ENCODE measurements at places on chromosomes 1 and 21.
A peak's percentile ranks its signal among the peaks of the same experiment; 100 is the strongest.

- DNase-seq: no peak
Measured at GRCh38 chr21:41813226-41813625, 46.4 kb upstream of the RIPK4 start.

DNA sequence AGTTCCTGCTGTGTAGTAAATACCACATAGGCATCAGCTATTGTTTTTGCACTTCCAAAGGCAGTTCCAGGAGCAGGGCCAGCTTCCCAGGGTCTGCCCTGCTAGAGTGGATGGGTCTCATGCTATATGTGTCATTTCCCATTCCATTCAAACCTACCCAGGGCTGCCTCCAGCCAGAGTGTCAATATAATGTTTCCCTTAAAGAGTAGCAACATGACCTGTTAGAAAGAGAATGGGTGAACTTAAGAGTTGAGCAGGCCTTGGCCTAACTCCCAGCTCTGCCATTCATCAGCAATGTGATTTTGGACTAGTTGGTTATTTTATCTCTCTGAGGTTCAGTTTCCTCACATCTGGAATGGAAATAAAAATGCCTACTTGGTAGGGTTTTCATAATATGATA, 44.9 kb downstream of the RAB3B start:
- DNase-seq: no peak

DNA sequence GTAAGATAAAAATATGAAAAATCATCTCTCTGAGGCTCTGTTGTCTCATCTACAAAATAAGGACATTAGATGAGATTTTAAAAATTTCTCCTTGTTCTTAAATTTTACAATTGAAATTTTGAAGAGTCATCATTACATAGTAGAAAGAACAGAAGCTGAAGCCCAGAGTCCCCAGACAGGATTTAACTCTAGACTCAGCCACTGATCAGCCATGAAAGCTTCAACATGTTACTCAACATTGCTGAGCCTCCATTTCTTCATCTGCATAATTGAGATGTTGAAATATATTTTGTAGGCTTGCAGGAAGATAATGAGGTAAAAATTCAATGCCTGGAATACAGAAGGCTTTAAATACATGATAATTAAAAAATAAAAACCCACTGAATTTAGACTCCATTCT, 633.3 kb downstream of the LMO4 start:
- DNase-seq: no peak

DNA sequence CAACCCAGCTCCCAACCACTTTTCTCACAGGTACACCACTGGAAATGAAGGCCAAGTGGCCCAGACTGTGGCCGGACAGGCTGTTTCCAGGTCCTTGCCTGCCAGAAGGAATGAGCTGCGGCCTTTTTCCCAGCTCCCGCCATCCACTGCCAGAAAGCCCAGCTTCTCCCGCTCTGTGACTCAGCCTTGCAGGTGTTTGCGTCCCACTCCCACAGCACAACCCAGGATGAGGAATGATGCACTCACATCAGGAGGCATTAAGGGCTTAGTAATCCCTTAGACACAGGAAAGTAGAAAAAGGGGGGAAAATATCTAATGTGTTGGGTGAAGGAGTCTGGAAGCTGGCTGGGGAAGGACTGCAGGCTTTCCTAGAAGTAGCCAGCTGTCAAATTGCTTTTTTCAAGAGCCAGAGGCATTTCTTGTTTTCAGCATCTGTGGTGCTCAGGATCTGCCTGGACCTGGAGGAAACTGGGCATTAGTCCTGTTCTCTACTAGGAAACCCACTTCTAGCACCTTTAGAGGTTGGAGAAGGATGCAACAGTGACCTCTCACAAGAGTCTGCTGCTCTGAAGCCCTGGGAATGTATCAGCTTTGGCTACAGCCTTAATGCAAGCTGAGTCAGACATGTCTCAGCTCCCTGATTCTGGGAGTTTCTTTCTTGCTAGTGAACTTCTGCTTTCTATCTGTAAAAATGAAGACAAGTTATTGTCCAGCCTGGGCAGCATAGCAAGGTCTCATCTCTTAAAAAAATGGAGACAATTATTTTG, 13.2 kb upstream of the MAP1LC3C start:
- DNase-seq: no peak

DNA sequence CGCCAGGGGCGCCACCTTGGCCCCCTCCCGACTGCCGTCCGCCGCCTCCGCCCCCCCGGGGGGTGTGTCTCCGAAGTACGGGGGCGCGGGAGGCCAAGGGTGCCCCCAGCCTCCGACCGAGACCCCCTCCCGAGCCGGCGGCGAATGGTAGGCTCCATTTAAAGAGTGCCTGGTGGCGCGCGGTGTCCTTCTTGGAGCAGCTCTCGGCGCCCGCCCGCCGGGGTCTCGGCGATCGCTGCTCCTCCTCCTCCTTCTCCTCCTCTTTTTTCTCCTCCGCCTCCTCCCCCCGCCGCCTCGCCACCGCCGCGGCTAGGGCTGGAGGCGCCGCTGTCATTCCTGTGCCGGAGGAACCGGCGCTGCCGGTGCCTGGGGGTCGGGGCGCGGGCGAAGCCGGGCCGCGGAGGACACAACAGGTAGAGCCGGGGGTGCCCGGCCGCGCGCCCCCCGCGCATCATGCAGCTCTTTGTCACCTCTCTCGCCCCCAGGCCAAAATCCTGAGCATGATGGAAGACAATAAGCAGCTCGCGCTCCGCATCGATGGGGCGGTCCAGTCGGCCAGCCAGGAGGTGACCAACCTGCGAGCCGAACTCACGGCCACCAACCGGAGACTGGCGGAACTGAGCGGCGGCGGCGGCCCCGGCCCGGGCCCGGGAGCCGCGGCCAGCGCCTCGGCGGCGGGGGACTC, at the start of gene KAZN:
Gene KAZN, plus strand, starts transcription at position 188 of the 685 bp plus-strand sequence.
- DNase-seq: no peak

GRCh38 chr1:84940481-84940880, 47.5 kb upstream of the LPAR3 start:
- DNase-seq: no peak

GRCh38 chr1:204172404-204173029, 6.4 kb upstream of the REN start:
- no peak for DNase-seq

DNA sequence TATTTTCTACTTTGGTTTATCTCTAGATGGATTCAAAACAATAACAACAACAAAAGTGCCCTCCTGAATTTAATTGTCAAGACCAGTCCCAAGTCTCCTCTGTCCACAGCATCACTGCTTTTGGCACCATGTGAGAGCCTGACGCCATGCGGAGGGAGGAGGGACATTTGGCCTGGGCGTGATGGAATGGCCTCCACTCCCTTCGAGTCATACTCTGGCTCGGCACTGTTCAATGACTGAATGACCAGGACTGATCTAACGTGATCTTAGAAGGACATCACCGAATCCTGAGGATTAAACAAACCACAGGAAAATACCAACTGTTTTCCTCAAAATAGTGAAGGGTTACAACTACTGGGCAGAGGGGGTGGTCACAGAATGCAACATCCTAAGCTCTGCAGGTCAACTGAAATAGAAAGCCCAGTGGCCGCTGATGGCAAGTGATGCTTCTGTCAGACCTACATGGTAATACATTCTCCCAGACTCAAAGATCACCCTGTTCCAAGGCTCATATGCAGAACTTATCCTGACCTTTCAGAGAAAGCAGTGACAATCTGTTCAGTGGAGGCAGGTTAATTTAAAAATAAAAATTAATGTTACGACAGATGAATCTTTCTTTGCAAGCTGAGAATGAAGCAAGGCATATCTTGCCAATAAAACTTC, 19.1 kb downstream of the SRSF4 start:
- no peak for DNase-seq

GRCh38 chr21:36602735-36603134, 96.2 kb upstream of the SIM2 start:
- no peak for DNase-seq

- no peak for DNase-seq
Measured at GRCh38 chr1:29180497-29181412, 945 bp downstream of the SRSF4 start.

- DNase-seq: no peak
Measured at GRCh38 chr1:2215329-2215728, 12.8 kb upstream of the SKI start.

DNA sequence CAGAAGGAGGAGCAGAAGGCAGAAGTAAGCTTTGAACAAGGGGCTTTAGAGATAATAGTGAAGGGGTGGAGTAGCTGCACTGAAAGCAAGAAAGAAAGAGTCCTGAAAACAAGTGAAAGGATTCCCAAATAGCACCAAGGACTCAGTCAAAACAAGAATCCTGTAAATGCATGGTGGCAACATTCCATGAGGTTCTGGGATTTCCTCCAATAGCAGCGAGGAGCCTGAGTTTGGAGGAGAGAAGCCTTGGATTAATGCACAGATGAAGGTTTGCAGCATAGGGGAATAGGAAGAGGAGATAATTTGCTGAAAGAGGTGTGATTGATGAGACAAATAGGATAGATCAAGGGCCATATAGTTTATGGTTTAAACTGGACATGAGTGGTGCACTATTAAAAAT, 10.9 kb downstream of the KRTAP22-2 start:
- DNase-seq: no peak

DNA sequence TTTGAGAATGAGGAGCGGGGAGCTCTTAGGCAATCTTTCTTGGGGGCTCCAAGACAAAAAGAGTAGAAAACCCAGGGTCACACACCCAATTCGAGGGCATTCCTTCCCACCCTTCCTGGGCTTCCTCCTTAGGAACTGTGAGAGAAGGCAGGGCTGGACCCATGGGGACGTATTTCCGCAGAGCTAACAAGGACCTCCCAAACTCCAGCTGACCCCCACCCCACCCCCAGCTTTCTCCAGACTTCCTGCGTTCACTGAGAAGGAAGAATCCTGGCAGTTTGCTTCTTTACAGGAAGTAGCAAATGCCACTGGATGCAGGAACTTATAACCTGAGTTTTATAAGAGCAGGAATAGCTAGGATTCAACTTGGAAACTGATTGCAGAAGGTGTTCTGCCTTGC, 2.7 kb upstream of the LHX9 start:
- DNase-seq: no peak

DNA sequence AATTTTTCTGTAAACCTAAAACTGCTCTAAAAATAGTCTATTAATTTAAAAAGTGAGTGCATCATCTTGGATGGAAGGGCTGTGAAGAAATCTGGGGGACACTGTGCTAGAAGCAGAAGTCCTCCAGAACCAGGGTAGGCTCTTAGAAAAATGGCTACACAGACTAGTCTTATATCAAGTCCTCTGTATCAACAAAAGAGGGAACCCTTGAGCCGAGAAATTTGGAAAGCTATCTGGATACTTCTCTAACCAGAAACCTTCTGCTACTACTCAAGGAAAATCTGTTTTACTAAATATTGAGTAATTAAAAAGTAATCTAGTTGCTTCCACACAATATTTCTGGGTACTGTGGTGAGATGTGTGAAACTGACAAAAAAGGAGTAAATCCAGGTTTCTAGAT, 92.1 kb downstream of the WDR3 start:
- DNase-seq: no peak

DNA sequence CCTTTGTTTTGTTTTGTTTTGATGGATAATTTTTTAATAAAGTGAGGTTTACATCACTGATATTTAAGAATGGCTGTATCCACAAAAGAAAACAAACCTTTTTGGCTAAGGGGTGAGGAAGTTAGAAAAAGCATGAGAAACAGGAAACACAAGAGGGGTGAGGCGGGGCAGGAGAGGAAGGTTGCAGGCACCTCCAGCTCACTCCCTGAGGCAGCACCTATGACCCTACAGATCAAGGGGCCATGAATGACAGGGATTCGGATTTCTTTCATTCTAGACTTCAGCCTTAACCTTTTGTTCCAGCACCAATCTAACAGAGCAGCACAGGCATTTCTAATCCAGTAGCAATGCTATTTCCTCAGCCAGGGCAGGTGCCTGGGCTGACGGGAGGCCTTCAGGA, 4.4 kb downstream of the CLCA4 start:
- no peak for DNase-seq

GRCh38 chr1:6859415-6860343, 74.4 kb downstream of the CAMTA1 start:
- peak; percentile 96 for DNase-seq

- no peak for DNase-seq
Measured at GRCh38 chr1:245952383-245953026, 554.6 kb downstream of the SMYD3 start.

GRCh38 chr1:232386721-232387510, 243.0 kb downstream of the SIPA1L2 start:
- no peak for DNase-seq

DNA sequence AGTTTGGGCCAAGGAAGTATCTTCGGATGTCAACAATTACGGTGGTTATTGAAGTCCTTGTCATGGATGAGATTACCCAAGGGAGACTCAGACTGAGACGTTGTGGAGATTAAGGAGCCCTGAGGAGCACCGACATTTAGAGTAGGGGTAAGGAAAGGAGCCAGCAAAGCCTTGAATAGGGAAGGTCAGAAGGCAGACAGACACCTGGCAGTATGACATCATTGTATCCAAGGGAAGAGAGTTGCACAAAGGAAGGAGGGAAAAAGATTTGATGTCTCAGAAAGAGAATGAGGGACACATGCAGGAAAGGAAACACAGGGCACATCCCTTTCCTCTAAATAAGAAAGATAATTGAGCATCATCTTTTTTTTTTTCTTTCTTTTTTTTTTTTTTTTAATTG, 11.7 kb downstream of the LAMC2 start:
- DNase-seq: no peak

GRCh38 chr1:203327684-203328457, 22.6 kb downstream of the BTG2 start:
- no peak for DNase-seq

DNA sequence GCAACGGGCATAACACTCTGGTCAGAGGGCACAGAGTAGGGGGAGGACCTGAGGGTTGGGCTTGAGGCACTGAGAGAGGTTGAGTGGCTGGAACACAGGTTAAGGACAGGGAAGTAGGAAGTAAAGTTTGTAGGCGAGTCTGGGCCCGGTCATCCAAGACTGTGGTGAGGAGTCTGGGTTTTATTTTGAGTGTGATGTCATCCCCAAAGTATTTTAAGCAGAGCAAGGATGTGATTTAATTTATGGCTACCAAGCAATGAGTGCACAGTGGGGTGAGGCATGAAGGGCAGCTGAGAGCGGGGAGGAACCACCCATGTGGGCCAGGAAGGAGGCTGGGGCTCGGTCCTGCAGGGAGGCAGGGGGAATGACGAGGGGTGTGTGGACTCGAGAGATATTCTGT, 11.2 kb upstream of the VWA5B1 start:
- DNase-seq: no peak

DNA sequence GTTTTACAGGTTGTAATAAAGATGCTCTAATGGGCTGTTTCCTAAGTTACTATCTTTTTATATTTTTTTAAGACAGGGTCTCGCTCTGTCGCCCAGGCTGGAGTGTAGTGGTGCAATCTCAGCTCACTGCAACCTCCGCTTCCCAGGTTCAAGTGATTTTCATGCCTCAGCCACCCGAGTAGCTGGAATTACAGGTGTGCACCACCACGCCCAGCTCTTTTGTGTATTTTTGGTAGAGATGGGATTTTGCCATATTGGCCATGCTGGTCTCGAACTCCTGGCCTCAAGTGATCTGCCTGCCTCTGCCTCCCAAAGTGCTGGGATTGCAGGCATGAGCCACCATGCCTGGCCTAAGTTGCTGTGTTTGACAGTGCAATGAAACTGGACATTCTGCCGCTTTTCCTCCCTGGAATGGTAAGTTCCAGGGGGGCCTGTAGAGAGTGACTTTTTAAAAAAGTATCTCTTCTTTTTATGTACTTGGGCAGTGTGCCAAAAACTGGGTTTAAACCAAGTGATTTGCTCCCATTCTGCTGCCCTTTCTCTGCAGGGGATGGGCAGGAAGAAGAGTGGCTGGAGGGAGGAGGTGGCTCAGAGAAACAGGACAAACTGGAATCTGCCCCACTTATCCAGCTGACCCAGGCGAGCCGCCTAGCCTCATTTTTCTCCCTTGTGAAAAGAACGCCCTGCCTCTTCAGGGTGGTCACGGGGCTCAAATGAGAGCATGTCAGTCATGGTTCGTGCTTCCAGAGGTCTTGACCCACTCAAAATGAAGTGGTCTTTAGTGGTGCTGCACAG, 2.3 kb downstream of the SLC37A1 start:
- no peak for DNase-seq

GRCh38 chr1:160407839-160408801, 7.8 kb downstream of the VANGL2 start:
- DNase-seq: no peak

Data from non-pigmented ciliary epithelial cell (primary cell).